NCI-H82 (cell line): ENCODE measurements at places on chromosomes 6 and 20.

- no peak for DNase-seq
Observed at GRCh38 chr6:72626126-72626525, 4.3 kb downstream of the KCNQ5 start.

GRCh38 chr6:170288091-170288631, 2.7 kb downstream of the DLL1 start:
- DNase-seq, result no peak

GRCh38 chr6:160347259-160348222, 637 bp upstream of the SLC22A3 start:
- DNase-seq, result no peak

DNA sequence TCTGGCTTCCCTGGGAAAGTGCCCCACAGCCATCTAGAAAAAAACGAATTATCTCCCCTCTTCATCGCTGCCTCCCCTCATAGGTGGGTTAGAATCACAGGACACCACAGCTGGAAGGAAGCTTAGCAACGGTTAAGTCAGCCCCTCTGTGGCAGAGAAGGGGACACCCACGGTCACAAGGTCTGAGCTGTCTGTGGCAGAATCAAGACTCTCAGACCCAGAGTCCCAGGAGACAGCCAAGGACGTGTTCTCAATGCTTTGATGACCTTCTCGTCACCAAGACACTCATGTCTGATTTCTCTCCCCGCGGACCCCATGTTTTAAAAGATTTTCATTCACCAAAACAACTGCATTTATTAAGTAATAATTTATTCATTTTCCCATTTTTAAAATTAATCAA, 221.5 kb downstream of the NRN1 start:
- no peak for DNase-seq

DNA sequence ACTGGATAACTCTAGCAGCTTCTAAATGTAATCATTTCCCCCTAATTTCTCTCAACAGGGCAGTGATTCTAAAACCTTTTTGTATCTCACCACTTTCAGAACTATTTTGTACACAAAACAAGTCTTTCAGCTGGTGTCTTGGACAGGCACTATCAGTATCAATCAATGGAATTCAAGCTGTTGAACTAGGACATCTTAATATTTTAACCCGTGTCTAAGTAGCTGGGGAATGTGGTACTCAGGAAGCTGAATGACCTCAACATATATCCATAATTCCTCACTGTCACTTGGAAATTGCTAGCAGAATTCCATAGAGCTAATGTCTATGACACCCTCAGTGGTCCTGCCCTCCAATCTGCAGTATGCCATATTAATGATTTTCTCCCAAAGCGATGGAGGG, 24.5 kb downstream of the ADAT2 start:
- no peak for DNase-seq

- DNase-seq, result peak; percentile 67
Observed at GRCh38 chr20:21048841-21049273, 57.3 kb downstream of the LINC00237 start.

GRCh38 chr6:68632734-68633133, 2.3 kb upstream of the ADGRB3 start:
- DNase-seq, result no peak

DNA sequence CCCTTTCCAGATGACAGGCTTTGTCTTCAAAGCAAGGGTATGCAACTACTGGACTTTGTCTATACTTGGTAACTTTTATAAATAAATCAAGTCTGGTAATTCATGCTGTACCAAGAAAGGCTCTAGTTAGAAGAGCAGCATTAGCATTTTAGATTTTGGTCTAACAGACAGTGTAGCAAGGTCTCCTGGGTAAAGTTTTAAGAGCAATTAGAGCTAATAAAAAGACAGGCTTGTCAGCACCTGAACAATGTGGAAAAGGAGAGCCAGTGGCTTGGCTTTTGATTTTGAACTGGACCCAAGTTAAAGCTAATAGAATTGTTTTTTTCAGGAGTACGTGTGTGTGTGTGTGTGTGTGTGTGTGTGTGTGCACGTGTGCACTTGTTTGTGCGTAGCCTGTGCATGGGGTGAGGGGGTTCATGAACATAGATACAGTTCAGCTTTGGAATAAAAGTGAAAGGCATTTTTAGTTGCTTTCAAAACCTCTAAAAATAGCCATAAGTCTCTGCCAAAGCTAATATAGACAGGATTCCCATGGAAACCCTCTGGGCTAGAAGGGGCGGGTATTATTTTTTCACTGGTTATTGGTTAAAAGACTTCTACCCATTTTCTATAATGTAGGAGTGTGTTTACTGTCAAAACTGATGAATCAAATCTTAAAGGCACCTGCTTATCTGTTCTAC, 138.4 kb downstream of the KCNQ5 start:
- DNase-seq, result no peak

GRCh38 chr20:40268321-40269075, 420.5 kb downstream of the MAFB start:
- DNase-seq, result no peak

DNA sequence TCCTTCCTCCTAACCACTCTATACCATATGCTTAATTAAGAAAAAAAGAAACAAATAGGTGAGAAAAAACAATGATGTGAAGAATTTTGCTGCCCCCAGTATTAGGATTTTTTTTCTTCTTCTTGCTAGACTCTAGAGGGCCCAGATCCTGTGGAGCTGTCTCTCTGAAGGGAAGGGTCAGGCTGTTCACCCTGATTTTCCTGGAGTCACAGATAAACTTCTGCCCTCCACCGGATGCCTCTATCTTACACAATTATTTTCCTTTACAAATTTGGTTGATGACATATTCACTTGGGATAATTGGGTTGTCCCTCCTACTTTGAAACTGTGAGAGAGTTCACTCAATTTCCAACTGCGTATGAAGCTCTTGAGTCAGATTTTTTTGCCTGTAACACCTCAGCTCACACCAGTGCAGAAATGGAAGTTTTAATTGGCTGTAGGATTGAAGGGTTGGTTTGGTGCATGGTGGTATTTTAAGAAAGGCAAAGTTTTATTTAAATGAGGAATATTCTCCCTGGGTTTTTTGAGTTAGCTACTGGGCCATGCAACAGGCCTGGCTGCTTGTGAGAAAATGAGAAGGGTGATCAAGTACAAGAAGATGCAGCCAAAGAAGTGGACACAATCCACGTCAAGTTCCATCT, 73.7 kb upstream of the ESR1 start:
- DNase-seq, result no peak

DNA sequence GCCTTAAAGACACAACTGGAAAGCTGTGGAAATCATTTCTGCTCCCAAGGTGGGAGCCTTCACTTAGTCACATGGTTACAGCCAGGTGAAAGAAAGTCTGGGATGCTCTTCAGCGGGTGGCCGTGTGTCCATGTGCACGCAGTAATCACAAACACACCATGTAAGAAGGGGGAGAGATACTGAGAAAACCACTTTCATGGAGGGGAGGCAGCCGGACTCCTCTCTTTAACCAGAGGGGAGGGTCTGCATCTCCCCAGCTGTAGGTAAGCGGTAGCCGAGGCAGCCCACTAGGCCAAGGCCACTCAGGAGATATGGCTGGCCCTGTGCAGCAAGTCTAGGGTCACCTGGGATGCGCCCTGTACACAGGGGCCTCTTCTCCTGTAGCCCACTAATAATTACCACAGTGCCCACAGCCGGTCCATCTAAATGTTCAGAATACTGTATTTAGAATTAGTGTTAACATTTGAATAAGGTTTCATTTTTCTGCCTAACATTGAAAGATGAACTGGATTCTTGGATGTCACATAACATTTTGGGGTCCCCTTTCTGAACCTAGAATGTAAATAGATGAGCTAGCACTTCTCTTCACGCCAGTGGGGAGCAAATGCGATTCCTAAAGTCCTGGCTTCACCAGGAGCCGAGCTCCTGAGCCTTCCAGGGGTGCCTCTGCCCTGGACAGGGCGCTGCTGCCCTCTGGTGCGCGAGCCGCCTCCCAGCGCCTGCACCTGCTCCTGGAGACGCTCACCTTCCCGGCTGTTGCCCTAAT, 15.9 kb downstream of the GPR31 start:
- peak; percentile 78 for DNase-seq

DNA sequence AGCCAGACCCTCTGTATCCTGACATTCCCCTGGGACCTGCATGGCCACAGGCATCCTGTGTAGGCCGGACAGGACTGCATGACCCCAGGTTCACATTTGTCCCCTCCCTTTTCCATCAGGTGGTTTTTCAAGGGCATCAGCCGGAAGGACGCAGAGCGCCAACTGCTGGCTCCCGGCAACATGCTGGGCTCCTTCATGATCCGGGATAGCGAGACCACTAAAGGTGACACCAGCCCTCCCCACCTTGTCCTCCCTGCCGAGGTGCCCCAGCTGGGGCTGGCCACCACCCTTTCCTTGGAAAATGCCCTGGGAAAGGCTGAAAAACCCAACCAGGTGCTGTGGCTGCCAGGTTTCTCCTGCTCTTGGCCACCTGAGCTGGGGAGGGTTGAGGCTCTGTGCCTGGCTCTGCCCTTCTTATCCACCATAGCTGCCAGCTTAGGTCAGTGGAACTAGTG, 27.6 kb downstream of the HCK start:
- peak; percentile 15 for DNase-seq

- DNase-seq, result no peak
Observed at GRCh38 chr6:71079677-71080076, 122.8 kb upstream of the B3GAT2 start.

- DNase-seq, result no peak
Observed at GRCh38 chr6:11397622-11398450, 139.7 kb upstream of the TMEM170B start.

- no peak for DNase-seq
Observed at GRCh38 chr6:94190030-94190429, 770.7 kb upstream of the EPHA7 start.

- no peak for DNase-seq
Observed at GRCh38 chr6:52518279-52518945, 58.4 kb downstream of the TRAM2 start.

GRCh38 chr20:34190679-34191090, 50.5 kb upstream of the ASIP start:
- peak; percentile 91 for DNase-seq

- peak; percentile 71 for DNase-seq
Observed at GRCh38 chr20:7113577-7114466, 346.3 kb downstream of the BMP2 start.

GRCh38 chr6:154319231-154319858, 37.3 kb downstream of the IPCEF1 start:
- no peak for DNase-seq

GRCh38 chr6:118663993-118664985, 12.9 kb upstream of the CEP85L start:
- DNase-seq, result no peak

DNA sequence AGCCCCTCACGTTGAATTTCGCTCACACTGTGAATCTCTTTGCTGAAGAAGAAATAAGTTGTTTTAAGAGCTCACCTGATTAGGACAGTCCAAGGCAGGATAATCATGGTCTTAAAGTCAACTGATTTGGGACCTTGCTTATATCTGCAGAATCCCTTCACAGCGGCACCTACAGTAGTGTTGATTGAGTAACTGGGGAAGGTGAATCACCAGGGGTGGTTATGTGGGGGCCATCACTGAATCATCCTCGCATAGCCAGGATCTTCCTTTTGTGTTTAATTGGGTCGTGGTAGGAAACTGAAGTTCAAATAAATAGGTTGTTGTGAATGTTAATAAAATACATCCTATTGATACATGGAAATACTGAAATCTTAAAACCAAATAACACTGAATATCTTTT, 20.2 kb upstream of the MICA start:
- DNase-seq, result no peak

DNA sequence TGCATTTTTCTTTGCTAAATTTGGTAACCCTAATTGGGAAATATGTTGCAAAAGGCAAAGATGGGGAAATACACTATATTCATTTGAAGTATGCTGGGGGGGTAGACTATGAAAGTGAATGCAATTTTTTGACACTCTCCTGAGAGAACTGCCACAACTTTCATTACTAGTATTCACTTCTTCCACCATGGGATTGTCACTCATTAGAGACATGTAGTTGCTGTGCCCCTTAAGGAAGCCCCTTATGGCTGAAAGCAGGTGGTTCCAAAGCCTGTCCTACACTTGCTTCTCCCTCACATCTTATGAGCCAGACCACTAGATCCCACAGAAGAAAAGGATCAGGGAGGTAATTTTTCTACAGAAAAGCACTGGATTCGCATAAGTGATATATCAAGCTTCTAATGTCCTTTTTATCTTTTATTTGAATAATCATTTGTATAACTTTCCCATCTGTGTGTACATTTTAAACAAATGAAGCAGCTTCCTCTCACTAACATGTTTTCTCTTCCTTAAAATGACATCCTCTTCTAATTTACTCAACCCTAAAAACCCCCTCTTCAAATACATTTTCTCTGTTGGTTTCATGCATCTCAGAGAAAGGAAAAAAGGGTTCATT, 83.8 kb downstream of the GCLC start:
- DNase-seq, result no peak

DNA sequence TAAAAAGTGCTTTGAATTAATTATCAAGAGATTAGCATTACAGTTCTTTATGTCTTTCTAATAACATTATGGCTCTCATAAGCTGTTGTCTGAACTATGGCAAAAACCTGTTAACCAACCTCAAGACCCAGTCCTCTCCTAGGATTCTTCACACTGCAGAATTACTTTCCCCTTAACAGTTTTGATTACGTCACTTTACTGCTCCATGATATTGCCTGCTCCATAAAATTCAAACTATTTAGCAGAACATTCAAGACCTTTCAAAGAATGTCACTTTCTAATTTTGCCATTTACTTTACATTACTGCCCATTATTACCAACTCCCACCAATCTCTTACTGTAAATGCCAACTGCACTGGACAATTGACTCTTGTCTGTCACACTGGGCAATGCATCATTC, 843.5 kb downstream of the PHF3 start:
- DNase-seq, result peak; percentile 15

- DNase-seq, result no peak
Observed at GRCh38 chr6:158373214-158373613, 60.9 kb downstream of the TULP4 start.

DNA sequence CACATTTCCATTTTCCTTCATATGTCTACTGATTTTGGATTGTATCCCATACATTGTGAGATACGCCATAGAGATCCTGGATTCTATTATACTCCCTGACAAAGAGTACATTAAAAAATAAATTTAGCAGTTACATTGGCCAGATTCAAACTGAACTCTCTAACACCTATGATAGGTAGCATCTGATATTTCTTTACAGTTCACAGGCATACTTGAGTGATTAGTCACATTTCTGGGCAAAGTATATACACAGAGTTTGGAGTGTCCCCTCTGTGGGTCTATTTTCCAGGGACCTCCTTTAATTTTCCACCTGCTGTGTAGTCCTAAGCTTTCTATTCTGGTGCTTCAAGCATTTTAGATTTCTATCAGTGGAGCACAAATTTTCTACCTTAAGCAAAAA, 96.4 kb downstream of the TBC1D32 start:
- DNase-seq, result no peak

DNA sequence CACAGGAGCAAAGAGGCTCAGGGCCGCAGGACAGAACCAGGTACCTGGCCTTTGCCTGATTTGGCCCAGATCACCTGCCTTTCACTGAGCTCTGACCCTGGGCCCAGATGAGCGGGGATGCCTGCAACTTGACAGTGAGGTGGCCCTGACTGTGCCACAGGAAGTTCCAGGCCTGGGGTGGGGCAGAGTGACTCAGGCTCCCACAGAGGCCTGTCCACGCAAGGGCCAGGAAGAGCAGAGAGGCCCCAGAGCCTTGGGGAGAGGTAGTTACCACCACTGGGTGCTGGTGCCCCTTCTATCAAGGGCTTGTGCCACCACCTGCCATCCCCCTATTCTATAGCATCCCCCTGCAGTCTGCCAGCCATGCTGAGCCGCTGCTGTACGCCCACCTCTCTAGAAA, 4.1 kb upstream of the NOL4L start:
- no peak for DNase-seq

GRCh38 chr6:90471263-90471662, 115.6 kb downstream of the MAP3K7 start:
- no peak for DNase-seq

GRCh38 chr6:151765444-151765886, 42.0 kb upstream of the ESR1 start:
- DNase-seq, result peak; percentile 75
